MCF 10A (cell line): ENCODE measurements at places on chromosomes 2 and 18. TPM values are rescaled to one million over a fixed set of nuclear protein-coding genes. Genes with fewer than 3 reads are reported as not detected.

The MYOM1 gene
- total RNA-seq, result 0.21 and 0.88 TPM in 2 replicates

The MROH2A gene
- not detected in 2 replicates for total RNA-seq

The SPRED2 gene
- total RNA-seq, result 38.1 and 38.6 TPM in 2 replicates

The ANKRD62 gene
- not detected in 2 replicates for total RNA-seq

The CHST10 gene
- 2.3 and 4.0 TPM in 2 replicates for total RNA-seq

The HTR2B gene
- total RNA-seq, result not detected in 2 replicates

The NOL4 gene
- not detected in 2 replicates for total RNA-seq

The LRP1B gene
- total RNA-seq, result not detected in 2 replicates

The GREB1 gene
- 1.7 and 2.3 TPM in 2 replicates for total RNA-seq
